ENCODE measurements at places on chromosomes 4 and X.

- DNase-seq, result peak; percentile 1
Observed at GRCh38 chr4:171875291-171875690, 62.1 kb downstream of the GALNTL6 start.

- no peak for DNase-seq
Observed at GRCh38 chr4:185902654-185903053, 90.7 kb upstream of the SORBS2 start.

GRCh38 chr4:126906466-126906865 lies 726.3 kb upstream of the INTU start:
- no peak for DNase-seq

- DNase-seq, result no peak
Observed at GRCh38 chr4:158605393-158605792, 66.3 kb downstream of the C4orf46 start.

DNA sequence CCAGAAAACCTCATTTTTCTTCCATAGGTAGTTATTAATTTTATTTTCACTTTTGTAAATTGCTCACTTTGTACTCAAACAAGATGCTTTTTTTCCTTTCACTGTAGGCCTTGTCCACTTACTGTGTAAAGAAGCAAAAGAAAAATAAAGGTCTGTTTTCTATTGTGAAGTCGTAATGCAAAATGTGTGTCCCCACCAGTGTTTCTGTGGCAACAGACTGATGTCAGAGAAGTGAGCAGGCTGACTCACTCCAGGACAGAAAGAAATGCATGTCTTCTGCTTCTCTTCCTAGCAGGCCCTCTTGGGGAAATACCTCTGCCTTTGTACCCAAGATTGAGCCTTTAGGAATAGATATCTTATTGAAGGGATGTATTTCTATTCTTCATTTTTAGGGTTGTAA lies 30.3 kb downstream of the INPP4B start:
- no peak for DNase-seq

- DNase-seq, result no peak
Observed at GRCh38 chr4:84722720-84723119, 139.8 kb downstream of the CDS1 start.

GRCh38 chr4:86959588-86960500 lies 25.0 kb downstream of the AFF1 start:
- DNase-seq, result no peak

GRCh38 chr4:10006601-10007435 lies 14.5 kb downstream of the SLC2A9 start:
- DNase-seq, result no peak

- DNase-seq, result no peak
Observed at GRCh38 chrX:69493193-69493592, 10.9 kb upstream of the NALF2 start.

- no peak for DNase-seq
Observed at GRCh38 chrX:110015915-110016314, 13.0 kb downstream of the TMEM164 start.

- no peak for DNase-seq
Observed at GRCh38 chr4:99248714-99249113, 29.7 kb upstream of the ADH6 start.

DNA sequence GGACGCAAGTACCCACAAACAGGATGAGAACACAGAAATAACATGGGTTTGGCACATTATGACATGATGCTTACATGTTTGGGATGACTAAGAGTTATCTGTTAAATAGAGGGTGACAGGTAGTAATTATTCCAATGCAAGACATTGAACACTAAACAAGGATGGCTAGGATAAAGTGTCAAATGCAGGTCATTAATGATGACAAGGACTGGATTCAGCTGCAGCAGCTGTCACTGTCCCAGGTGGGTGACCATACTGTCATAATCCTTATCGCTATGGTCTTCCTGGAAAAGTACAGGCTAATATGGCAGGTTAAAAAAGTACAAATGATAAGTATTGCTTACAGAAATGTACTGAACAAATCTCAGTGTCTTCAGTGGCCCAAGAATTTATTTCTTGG lies 123.9 kb downstream of the ANTXR2 start:
- DNase-seq, result no peak

- no peak for DNase-seq
Observed at GRCh38 chrX:110188701-110189558, 129.0 kb downstream of the AMMECR1 start.

GRCh38 chrX:47245156-47245555 lies 12.3 kb downstream of the USP11 start:
- DNase-seq, result no peak

DNA sequence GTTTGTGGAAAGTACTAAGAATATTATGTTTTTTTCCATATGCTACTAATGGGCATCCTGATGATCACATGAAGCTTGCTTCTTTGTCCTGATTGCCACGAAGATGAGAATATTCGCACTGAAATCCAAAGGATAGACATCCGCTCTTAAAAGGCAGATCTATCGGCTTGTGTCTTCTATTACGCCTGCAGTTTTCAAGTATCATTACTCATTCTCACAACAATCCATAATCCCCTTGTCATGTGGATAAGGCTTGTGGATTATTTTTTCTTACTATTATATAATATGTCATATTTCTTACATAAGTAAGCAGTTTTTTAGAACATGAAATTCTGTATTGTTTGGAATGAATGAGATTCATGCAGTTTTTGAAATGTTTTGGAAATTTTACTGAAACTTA lies 62.8 kb downstream of the KCNIP4 start:
- DNase-seq, result no peak

DNA sequence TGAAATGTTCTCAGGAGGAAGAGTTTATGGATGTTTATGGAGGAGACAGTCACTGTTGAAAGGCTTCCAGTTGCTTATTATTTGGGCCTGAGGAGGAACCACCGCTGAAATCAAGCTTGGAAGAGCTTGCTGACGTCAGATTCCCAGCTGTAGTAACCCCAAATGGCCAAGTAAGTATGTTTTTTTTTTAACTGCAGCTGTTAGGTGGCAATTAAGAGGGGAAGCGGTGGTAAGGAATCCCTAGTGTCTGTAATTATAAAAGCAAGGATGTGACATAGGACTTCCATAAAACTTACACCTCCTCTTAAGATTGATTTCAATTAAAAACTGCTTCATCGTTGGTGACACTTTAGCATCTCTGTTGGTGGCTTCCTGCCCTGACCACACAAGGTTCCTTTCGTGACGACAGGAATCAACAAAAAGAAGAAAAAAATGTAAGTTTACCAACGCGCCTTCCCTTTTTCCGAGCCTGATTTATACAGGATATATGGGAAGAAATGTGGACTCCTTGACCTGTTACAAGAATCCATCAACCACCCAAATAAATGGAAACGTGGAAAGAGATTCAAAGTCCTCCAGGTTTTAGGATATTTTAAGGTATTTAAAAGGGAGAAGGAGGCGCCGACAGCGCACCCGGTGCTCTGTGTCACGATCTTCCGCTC lies 884 bp downstream of the RELL1 start:
- DNase-seq, result no peak

DNA sequence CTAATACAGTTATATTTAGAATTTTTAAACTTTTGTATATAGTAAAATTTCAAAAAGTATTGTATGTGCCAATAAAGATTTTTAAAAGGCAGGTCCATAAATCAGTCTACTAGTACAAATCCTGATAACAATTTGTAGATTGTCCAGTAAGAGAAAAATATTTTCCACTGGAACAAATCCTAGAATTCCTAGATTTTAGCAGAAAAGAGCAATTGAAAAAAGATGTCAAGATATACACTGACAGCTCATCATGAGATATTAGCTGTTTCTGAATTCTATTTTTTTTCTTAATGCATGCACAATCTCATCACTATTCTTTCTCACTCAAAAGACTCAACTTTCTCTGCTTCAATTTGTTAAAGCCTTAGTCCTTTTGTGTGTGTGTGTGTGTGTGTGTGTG lies 289.2 kb upstream of the MAD2L1 start:
- no peak for DNase-seq

GRCh38 chr4:123073650-123074049 lies 151.3 kb upstream of the NUDT6 start:
- no peak for DNase-seq

GRCh38 chr4:73895201-73896175 lies 26.3 kb downstream of the CXCL1 start:
- no peak for DNase-seq

DNA sequence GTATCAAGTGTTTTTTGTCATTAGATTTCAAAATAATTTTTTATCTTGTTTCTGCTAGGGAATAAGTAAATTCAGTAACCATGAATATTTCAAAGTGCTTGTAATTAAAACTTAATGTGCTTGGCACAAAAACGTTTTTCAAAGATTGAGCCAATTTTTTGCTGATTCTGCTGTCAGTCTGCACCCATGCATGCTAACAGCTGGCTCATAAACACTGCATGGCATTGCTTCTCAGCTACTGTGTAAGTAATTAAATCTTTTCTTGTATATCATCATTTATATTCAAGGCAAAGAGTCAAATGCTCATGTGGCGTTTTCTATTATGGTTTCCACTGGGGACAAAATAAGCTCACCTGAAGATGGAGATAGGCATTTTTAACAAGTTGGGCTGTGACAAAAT lies 66.8 kb upstream of the SPANXN2 start:
- no peak for DNase-seq

- no peak for DNase-seq
Observed at GRCh38 chrX:38664285-38664684, 102.9 kb downstream of the TSPAN7 start.

GRCh38 chr4:183576701-183577404 lies 72.0 kb downstream of the ING2 start:
- no peak for DNase-seq

DNA sequence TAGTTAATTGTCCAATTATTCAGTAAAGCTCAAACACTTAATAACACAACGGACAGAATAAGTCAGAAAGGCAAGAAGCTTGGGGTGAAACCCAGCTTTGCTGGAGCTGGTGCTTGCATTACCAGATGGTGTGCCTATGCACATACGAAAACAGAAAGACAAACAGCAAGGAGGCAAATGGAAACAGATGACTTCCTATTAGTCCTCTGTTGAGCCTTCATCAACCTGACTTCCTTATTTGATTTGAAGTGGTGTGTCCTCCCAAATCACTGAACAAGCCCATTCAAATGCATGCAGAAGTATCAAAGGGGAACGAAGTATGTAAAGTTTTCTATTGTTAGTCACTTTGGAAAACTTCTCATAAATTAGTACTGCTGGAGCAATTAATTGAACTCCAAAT lies 166.2 kb downstream of the ATP10D start:
- no peak for DNase-seq

GRCh38 chrX:69618803-69619202 lies 2.9 kb downstream of the EDA start:
- no peak for DNase-seq

DNA sequence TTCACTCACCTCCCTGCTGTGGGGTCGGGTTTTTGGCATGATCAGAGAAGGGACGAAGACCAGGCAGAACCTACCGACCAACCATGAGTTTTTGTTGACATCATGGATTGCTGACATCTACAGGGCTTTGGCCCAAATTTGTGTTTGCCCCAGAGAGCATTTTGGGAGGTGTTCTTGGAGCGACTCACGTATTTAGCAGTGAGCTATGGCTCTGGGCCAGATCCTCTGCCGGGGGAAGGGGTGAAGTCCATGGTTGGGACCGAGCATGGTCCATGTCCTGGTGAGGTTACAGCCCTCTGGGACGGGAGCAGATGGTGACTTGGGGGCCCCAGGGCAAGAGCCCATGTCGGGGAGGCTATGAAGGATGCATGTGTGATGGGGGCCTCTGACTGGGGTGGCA lies 17.4 kb downstream of the SORCS2 start:
- no peak for DNase-seq

DNA sequence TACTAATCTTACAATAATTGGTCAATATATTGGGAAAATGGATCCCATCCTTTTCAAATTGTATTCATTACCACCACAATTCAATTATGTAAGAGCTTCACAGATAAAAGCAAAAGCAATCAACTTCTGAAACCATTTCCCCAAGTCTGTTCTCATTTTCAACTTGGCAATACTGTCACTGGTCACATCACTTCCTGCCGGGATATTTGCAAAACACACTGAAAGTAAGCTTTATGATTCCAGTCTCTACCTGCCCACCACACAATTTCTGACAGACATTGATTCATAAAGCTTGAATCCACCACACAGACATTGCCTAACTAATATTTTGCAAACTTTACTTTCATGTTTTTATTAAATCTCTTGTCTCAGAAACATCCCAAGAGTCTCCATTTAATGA lies 53.6 kb downstream of the LIN54 start:
- DNase-seq, result no peak

DNA sequence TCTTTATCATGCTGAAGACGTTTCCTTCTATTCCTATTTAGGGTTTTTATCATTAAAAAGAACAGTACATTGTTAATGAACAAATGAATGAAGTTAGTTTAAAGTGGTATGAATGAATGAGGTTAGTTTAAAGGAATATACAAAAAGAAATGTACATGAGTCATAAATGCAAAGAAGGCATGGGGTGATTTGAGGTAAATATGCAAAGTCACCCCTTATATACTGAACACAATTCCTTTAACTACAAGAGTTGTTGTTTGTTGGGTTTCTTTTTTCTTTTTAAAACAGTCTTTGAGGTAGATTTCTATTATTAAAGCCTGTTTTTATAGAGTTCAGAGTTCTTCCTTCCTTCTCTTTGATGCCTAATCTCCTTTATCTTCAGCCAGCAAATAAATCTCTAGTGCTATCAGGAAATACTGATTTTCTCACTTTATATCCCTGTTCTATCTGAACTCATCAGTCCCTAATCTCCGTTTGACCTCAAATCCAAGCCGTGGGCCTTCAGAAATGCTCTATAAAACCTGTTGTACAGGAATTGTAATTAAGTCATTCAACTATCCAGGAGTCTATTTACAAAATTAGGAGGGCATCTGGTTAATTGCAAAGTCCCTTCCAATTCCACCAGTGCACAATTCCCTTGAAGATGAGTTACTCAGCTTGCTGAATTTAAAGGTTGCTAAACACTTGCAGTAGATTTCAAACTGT lies 31.6 kb upstream of the ABCG2 start:
- DNase-seq, result no peak

DNA sequence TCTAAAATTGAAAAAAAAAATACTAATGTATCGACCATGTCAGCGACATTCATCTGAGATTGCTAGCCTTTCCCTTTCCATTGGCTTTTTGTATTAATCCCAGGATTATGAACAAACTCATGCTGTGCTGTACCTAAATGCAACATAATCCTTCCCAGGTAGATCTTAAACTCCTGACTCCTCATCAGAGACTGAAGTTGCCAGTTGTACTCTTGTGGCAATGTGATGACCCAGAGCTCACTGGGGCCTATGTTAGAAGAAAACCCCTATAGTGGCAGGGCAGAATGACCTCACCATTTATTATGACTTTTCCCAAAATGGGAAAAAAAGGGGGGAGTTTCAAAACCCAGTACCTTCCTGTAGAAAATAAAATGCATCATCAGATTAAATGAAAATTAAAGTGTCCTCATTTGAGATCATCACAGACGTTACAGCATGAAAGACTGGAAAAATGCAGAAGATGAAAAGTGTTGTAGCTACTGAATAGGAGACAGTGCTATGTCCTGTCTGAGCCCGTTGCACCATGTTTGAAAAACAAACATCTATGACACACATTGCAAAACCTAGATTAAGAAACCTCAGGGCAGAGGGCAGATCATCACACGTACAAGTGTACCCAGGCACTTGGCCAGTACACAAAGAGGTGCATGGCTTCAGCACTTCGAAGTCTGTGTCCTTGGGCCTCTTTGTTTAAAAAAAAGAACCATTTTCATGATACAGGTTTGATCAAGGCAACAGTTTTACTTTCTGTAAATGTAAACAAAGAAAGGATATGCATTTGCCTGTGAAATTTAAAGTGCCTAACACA lies 6.8 kb upstream of the ACSL4 start:
- no peak for DNase-seq
